ENCODE measurements at places on chromosomes 7 and 10.

DNA sequence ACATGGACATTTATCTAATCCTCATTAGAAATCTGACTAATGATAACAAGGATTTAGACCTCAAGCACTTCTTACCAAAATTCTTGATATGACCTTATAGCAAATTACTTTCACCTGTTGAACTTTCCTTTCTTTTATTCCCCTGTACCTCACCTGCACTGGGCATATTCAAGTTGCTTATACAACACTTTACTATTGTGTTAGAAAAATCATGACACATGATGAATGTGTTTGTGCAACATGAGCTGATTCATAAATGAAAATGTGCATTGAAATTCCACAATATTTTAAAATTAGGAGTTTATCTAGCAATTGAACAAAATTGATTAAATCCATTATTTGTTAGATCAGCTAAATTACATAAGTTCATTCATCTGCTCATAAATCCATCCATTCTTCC is 160.6 kb downstream of the CFTR start:
- DNase-seq = no peak

GRCh38 chr10:70457759-70458305 is 16.4 kb upstream of the NODAL start:
- DNase-seq = no peak

- DNase-seq = no peak
Measured at GRCh38 chr10:26944261-26944882, 83.6 kb upstream of the ABI1 start.

GRCh38 chr10:98344589-98345038 is 70.4 kb downstream of the PYROXD2 start:
- DNase-seq = peak; percentile 51

- peak; percentile 82 for DNase-seq
Measured at GRCh38 chr7:100691676-100692577, 2.1 kb downstream of the GIGYF1 start.

DNA sequence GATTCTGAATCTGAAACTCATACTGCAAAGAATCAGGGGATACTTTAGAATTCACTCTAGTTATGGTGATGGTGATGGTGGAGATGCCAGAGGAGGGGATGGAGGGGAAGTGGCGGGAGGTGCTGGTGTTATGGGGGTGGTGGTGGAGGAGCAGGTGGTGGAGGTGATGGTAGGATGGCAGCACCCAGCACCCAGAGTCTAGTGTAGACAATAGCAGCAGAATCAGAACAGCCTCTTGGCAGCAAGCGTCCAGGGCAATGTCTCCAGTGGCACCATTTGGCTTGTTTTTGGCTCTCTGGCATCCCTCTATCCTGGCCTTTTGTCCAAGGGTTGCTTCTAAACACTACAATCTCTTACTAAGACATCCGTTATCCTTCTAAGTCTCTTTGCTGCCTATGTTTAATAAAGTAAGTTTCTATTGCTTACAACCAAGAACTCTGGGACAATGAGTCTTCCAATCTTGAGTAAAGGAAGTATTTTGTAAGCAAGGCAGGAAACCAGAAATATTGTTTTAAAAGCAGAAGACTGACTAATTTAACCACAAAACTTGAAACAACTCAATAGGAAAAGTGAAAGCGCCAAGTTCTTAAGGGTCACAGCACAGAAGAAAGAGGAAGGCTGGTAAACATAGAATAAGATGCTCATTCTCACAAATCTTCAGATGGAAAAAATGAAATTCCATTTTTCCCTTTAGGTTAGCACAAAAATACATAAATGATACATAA is 42.4 kb upstream of the GDF10 start:
- DNase-seq = no peak

Data from left colon (tissue), 2 donors.